Fibroblast of skin of right quadriceps (primary cell): ENCODE measurements at places on chromosomes 7 and 10.

- DNase-seq: peak; percentile 93
These were observed 78.6 kb upstream of the C10orf90 start for GRCh38 chr10:126749015-126749655.

DNA sequence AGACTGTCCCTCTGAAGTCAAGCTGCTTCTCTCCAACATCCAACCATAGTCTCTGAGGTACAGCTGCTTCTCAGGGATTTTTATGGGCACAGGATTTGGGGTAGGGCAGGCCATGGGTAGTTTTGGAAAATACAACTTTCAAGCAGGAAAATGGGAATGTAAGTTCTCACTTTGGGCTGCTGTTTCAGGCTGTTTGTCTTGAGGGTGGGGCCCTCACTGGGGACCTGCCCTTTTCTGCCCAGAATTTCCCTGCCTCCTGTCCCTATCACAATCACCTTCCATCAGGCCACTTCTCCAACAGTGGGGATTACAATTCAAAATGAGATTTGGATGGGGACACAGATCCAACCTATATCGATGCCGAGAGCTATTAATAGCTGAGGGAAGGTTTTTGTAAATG is 24.5 kb downstream of the SSMEM1 start:
- no peak for DNase-seq

GRCh38 chr10:14617852-14618251 is 156.8 kb downstream of the FAM107B start:
- peak; percentile 61 for DNase-seq

- DNase-seq: no peak
These were observed 462.3 kb upstream of the POT1 start for GRCh38 chr7:125391921-125392320.

GRCh38 chr7:122942059-122942458 is 53.4 kb downstream of the TAS2R16 start:
- DNase-seq: no peak
